ENCODE measurements at places on chromosomes 11 and 22.

DNA sequence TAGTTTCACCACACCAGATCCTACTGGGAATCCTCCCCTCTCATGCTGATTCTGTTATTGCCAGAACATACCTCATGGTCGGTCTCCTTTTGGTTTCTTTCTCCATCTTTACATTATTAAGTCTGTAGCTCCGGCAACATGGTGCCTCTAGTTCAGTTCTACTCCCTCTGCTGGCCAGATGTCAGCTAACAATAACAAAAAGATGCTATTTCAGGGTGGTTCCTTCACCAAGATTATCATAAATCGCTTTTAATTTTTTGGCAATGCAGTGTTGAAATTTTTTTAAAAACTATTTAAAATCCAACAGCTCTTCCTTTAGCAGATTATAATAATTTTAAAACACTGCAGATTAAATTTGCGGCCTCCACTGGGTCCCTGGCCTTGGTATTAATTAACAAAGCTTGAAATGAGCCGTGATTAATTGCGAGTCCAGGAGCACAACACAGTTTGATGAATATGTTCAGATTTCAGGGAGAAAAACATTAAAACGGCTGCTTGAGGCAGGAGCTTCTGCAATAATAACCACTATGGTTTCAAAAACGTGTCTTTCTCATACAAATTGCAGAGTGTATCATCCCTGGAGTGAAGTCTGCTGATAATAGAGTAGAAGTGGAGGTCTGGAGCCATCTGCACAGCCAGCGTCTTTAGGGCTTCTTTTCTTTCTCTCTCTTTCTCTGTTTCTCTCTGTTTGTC is 492.9 kb upstream of the KIRREL3 start:
- peak; percentile 28 for DNase-seq

- no peak for DNase-seq
Observed at GRCh38 chr11:101034076-101034475, 95.5 kb downstream of the PGR start.

DNA sequence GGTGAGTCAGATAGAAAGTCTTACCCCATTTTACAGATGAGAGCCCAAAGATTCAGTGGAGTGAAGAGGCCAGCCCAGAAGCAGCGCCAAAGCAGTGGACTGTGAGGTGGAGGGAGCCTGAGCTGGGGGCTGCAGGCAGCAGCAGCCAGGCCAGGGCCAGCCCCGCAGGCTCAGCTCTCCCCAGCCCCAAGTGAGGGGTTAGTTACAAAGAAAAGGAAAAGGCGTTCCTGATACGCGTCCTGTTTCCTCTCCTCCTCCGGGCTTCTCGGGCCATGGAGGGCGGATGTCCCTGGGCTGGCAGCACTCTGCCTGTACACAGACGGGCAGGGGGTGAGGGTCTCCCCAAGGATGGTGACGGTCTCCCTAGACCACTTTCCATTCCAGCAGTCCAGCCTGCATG is 44.9 kb downstream of the ARRB1 start:
- DNase-seq: no peak

DNA sequence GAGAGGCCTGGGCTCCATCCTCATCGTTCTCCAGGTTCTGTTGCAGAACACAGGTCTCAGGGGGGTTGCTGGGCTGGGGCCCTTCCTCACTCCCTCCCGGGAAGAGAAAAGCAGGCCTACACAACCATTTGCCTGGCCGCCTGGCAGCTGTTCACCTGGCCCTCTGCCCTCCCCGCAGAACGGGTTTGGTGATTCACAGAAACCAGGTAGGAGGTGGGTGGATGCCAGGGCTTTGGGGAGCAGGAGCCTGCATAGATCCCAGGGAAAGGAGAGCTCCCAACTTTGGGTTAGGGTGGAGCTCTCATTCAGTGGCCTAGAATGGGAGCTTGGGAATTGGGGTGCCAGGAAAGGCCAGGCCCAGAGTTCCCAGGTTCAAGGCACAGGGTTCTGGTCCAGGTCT is 995 bp downstream of the TMEM134 start:
- DNase-seq: no peak

- DNase-seq: peak; percentile 30
Observed at GRCh38 chr11:79052544-79052943, 388.3 kb downstream of the TENM4 start.

- no peak for DNase-seq
Observed at GRCh38 chr11:69083531-69084247, 35.0 kb downstream of the TPCN2 start.

- no peak for DNase-seq
Observed at GRCh38 chr11:115642660-115643059, 138.4 kb upstream of the CADM1 start.

GRCh38 chr11:106421676-106422292 is 344.3 kb downstream of the AASDHPPT start:
- DNase-seq: no peak

GRCh38 chr22:23496445-23496833 is 83.7 kb downstream of the IGLL1 start:
- DNase-seq: no peak

GRCh38 chr11:62930157-62930556 is 9.0 kb upstream of the CHRM1 start:
- DNase-seq: no peak

DNA sequence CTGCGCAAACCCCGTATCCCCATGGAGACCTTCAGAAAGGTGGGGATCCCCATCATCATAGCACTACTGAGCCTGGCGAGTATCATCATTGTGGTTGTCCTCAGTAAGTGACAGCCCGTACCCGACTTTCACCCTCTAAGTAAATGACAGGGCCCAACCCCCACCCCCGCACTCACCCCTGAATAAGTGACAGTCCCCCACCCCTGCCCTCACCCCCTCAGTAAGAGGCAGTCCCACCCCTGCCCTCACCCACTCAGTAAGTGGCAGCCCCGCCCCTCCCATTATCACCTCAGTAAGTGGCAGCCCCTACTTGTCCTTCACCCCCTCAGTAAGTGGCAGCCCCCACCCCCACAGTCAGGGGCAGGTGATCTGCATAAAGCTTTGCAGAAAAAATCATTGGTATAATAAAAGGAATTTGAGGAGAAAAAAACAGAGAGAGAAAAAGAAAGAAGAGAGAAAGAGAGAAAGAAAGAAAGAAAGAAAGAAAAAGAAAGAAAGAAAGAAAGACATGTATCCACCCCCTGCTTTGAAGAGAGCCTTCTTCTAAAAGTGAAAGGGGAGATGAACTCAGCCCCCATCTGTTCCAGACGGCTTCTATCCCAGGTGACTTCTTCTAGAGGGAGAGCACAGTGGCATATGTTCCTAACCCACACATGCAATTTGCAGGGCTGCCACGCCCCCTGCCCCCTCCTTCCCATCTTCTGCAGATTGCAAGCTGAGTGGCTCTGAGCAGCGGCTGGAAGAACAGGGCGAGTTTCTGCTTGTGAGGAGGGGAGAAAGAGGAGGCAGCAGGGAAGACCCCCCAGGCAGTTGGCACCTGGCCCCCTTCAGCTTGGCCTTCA is 12.5 kb upstream of the SMIM35 start:
- no peak for DNase-seq

GRCh38 chr11:46238078-46238966 is 39.1 kb upstream of the CREB3L1 start:
- DNase-seq: no peak

DNA sequence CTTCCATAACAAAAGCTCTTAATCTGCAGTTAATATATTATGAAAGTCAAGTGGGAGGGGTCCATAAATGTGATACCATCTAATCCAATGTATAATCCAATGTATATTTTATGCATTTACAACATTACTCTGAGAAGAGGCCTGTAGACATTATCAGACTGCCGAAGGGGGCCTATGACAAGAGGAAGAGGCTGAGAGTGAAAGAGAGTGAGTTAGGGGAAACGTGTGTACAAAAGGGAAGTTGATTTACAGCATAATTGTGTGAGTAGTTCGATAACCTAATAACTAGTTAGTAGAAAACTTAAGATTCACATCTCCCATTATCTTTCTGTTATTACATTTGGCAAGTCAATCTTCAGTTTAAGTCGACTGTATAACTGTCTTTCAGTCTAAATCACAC is 86.6 kb downstream of the DDX10 start:
- DNase-seq: no peak

GRCh38 chr11:69595805-69596665 is 44.9 kb upstream of the CCND1 start:
- DNase-seq: no peak

DNA sequence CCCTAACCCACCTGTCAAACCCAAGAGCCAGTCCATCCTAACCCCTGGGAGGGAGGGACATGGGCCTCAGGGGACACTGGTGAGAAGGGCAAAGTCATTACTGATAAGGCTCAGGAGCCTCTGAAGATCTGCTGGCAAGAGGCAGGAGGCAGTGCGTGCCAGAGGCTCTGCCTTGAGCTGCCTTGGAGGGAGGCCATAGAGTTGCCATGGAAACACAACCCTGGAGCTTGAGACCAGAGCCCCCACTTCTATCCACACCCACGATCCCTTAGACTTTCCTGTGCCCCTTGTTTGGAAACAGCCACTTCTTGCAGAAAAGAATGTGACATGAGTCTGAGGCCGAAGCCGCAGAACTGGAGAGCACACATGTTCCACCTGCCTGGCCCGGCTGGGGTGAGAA is 89.7 kb upstream of the CSNK2A3 start:
- DNase-seq: no peak

DNA sequence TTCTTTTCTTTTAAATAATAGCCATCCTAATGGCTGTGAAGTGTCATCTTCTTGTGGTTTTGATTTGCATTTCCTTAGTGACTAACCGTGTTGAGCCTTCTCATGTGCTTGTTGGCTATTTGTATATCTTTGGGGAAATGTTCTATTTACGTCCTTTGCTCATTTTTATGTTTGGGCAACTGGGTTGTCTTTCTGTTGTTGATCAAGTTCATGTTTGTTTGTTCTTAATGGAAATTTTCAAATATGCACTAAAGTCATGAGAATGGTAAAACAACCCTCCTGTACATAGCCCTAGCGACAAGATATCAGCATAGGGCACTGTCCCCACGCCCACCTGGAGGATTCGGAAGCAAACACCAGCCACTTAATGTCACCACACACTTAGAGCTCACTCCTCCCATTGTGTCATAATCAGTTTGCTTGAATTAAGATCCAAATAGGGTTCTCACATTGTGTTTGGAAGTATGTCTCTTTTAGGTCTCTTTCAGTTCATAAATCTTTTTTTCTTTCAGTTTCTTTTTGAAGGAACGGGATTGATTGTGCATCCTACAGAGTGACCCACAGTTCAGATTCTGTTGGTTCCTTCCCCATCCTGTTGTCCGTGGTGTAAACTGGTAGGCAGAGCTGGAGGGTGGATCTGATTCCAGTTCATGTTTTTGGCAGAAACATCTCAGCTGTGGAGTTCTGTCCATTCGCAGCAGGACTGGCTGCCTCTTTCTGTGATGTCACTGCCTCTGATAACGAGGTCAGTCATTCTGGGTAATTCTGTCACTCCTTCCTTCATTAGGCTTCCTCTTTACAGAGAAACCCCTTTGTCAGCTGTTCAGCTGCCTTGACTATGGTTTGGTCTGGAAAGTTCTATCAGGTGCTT is 26.4 kb upstream of the ADORA2A start:
- no peak for DNase-seq

DNA sequence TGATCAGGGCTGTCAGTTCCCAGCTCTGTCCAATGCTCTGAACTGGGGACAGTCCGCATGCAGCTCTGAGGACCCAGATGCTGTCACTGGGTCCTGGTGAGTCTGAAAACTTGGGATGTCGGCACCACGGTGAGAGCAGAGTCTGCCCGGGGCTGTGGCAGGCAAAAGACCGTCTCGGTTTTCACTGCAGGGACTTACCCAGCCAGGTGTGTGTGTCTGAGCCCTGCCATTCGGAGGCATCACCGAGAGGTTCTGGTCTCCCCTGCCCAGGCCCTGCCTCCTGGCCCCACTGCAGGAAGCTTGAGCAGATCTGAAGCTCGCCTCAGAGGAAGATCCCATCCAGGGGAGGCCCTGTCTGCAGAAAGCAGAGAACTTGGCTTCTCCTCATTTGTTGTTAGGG is 5.2 kb downstream of the TP53AIP1 start:
- no peak for DNase-seq

DNA sequence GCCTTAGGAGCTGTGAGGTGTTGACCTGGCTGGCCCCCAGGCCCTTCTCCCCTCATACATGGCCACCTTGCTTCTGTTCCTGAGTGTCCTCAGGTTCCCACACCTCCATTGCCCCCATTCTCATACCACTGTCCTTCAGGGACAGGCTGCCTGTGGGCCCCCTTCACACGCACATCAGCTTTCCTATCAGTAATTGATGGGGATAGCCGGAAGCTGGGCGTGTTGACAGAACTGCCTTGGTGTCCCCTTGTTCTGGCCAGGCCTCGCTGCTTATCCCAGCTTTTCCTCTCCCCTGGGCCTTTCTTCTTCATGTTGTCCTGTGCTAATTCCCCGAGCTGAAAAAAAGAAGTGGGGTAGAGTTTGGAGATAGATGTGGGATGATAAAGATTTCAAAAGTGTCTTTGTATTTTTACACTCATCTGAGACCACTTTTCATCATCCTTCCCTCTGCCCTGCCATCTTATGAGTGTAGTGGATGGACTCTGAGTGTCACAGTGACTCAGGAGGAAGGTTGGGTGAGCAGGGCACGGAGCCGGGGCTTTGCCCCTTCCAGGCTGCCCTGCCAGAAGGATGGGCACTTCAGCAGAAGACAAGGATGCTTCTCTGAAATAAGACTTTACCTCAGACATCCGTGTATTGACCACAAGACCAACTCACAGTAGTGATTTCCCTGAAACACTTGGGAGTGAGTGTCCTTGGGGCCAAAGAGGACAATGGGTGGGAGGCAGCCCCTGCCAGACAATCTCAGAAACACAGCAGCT is 42.8 kb downstream of the MED15 start:
- DNase-seq: no peak

- no peak for DNase-seq
Observed at GRCh38 chr22:41739576-41739975, 40.3 kb downstream of the MEI1 start.

- no peak for DNase-seq
Observed at GRCh38 chr11:22930816-22931594, 70.7 kb upstream of the CCDC179 start.

- DNase-seq: no peak
Observed at GRCh38 chr11:19316434-19316833, 75.7 kb upstream of the E2F8 start.

- DNase-seq: no peak
Observed at GRCh38 chr11:36564376-36565030, 3.3 kb upstream of the RAG1 start.

- no peak for DNase-seq
Observed at GRCh38 chr22:46062232-46062615, 85.3 kb upstream of the WNT7B start.

- no peak for DNase-seq
Observed at GRCh38 chr22:47357493-47357892, 595.0 kb downstream of the TBC1D22A start.

Measured in NCI-H510A (cell line).